Motor neuron (in vitro differentiated cells): ENCODE measurements at places on chromosomes 5 and 9.
A peak's percentile ranks its signal among the peaks of the same experiment; 100 is the strongest.

DNA sequence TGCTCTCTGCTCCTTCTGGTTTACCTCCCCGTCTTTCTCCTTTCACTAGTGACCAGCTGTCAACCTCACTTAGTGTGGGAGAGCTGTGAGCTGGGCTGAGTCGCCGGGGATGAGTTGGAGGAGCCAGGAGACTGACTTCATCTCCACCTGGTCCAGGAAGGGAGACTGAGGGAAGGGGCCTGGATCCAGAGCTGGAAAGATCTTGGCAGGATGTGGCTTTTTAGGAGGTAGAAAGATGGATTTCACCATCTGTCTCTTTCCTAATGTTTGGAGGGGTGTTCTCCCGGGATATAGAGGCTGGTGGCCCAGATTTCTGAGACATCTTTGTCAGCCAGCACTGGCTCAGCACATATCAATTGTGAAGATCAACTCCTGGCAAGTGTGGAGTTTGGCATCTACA, 37.1 kb upstream of the TNC start:
- no peak for ATAC-seq

GRCh38 chr9:126546036-126546435, 67.7 kb upstream of the LMX1B start:
- ATAC-seq, result no peak

- no peak for ATAC-seq
Measured at GRCh38 chr9:749716-750115, 91.8 kb upstream of the DMRT1 start.

DNA sequence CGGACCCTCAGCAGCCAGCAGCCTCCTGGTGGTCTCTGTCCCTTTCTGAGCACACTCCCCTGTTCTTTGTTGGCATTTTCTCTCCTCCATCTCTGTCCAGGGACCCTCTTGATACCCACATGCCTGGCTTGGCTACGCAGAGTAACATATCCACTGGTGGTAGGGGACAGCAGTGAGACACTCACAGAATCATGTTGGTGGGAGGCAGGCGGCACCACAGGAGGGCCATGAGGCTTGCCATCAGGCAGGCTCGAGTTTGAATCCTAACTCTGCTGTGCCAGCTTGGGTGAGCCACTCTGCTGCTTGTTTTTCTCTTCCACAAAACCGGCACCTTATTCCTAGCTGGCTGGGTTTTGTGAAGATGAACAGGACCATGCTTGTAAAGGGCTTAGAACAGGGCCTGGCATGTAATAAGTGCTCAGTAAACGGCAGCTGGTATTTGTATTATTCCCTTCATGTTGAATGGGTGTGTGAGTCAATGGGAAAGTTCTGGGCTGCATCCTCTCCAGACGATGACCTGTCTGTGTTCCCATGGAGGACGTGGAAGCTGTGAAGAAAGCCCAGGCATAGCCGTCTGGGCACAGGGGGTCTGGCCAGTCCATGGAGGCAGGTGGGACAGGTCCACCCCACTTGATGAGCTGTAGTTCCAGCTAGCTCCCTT, 2.3 kb downstream of the COL27A1 start:
- ATAC-seq, result no peak

GRCh38 chr5:156411185-156411613, 84.2 kb downstream of the SGCD start:
- ATAC-seq, result peak; percentile 60

DNA sequence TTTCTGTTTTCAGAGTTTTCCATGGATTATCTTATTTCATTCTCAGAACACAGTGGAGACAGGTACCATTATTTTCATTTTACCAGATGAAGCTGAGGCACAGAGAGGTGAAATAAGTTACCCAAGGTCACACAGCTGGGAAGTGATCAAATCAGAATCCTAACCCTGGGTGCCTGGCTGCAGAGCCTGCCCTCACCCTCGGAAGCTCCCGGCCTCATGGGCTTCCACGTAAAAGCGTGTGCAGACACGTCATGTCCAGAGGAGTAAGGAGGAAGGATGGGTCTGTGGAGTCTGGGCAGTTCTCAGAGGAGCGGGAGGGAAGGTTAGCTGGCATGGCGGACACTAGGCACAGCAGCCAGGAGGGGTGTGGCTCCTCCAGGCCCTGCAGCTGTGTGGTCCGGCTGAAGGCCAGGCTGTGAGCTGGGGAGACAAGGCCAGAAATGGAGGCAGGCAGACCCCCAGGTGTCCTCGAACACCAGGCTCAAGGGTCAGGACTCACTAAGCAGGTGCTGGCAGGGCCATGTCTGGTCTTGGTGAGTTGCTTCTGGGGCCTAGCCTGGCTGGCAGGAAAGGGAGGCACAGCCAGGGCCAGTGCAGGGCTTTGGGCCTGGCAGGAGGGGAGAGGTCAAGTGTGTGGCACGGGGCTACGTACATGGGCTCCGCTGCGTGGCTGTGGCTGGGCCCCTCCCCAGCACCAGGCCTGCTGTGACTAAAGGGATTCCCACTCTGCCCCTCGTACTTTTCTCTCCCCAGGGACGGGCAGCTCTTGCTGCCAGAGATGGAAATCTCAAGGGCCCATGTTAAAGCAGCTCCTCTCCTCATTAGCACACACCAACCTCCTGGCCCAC, 5.6 kb downstream of the TBC1D9B start:
- no peak for ATAC-seq

- no peak for ATAC-seq
Measured at GRCh38 chr5:118687661-118688621, 300.4 kb downstream of the DTWD2 start.

DNA sequence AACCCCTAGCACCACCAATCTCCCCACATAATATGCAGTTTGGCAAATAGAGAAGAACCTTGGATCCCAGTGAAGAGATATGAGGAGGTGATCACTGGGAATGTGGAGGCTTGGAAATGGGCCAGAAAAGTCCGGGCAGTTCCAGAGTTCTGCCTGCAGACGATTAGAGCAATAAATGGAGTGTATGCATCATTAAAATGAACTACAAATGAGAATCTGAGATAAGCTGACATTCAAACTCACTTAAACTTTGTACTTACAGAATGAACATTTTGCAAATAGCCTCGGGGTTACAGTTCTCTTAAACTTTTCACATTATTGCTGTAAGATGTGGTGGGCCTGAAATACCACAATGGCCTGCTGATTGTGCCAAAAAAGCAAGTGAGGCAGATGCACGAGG, 23.0 kb upstream of the LHFPL2 start:
- no peak for ATAC-seq

DNA sequence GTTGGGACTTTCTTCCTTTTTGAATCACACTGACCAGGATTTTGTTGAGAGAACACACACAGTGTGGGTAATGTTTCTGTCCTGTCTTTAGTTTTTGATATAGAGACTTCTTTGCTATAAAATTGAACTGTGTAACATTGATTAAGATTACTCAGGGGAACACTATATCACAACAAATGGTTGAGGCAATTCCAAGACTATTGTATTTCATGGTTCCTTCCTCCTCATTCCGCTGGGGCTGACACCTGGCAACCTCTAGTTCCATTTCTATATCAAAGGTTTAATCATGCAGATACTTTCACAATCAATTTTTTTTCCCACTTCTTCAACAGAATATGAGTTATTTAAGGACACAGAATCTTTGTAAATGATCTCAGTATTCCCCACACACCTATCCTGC, 182.2 kb downstream of the TAF11L14 start:
- no peak for ATAC-seq

DNA sequence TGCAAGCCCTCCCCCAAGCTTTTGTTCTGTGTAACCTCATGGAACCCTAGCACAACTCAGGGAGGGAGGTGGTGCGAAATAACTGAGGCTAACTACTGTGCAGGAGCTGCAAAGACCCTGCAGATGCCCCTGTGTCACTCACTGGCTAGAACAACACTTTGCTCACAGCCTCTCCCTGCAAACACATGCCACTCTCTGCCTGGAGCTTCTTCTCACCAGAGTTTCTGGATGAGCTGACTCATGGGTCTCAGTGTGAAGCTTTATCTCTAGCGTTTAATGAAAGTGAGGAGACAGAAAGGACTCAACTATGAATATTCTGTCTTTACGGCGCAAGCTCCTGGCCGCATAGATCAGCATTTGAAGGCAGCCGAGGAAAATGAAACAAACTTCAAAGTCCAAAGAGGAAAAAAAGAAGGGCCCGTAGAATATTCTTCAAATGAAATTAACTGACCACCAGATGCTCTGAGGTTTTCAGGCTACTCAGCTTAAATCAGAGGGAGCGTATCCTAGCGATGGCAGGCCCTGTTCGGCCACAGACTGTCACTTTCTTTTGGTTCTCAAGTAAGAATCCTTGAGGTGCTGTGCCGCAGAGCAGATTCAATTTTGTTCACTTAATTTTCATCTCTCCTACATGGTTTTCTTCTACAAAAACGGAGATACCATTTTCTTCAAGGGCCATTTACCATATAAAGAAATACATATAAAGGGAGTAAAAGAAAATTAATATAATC, 77.7 kb upstream of the TAS2R1 start:
- ATAC-seq, result peak; percentile 62

DNA sequence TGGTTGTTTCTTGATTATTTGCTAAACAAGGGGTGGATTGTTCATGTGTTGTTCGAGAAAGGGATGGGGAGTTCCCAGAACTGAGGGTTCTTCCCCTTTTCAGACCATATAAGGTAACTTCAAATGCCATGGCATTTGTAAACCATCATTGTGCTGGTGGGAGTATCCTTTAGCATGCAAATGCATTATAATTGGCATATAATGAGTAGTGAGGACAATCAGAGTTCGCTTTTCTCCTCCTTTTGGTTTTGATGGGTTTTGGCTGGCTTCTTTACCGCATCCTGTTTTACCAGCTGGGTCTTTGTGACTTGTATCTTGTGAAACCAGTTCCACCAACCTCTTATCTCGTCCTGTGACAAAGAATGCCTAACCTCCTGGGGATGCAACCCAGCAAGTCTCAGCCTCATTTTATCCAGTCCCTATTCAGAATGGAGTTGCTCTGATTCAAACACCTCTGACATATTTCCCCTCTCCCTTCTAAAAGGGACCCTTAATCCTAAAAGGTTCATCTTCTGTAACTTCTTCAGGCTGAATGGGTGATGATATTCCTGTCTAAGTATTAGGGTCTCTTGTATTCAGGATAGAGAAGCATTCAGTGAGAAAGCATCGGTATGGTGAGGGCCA, 8.7 kb upstream of the FBN2 start:
- ATAC-seq, result peak; percentile 86

DNA sequence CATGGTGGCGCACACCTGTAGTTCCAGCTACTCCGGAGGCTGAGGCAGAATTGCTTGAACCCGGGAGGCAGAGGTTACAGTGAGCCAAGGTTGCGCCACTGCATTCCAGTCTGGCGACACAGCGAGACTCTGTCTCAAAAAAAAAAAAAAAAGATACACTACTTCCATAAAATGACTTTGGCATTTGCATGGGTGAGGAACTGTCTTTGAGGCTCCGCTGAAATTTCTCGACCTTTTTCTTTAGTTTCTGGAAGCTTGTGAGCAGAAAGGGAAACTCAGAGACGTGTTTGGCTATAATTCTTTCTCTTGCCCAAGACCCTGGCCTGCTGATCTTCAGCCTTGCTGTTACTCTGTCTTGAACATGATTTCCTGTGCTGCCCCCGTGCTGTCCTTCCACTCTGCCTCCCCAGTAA, 37.3 kb downstream of the SPIN1 start:
- ATAC-seq, result no peak

GRCh38 chr5:97043511-97043910, 98.9 kb downstream of the LIX1 start:
- ATAC-seq, result no peak
